ENCODE measurements at places on chromosomes 3 and 15.
A peak's percentile ranks its signal among the peaks of the same experiment; 100 is the strongest.

GRCh38 chr3:177039490-177040274, 157.6 kb downstream of the TBL1XR1 start:
- DNase-seq: no peak
- H3K4me1 ChIP-seq: peaks cover 3% of the 10 kb centered on the region
- H3K27ac ChIP-seq: no peak overlapping the region
- no peaks in the 10 kb centered on the region for H3K36me3 ChIP-seq
- no peaks in the 10 kb centered on the region for H3K27me3 ChIP-seq

GRCh38 chr3:120652281-120652680, 29.8 kb downstream of the HGD start:
- no peaks in the 10 kb centered on the region for H3K36me3 ChIP-seq
- H3K4me1 ChIP-seq: peaks cover 1% of the 10 kb centered on the region
- no peaks in the 10 kb centered on the region for H3K27me3 ChIP-seq
- no peak overlapping the region for H3K27ac ChIP-seq

GRCh38 chr3:25678581-25678980, 13.9 kb upstream of the TOP2B start:
- no peaks in the 10 kb centered on the region for H3K27me3 ChIP-seq
- no peaks in the 10 kb centered on the region for H3K36me3 ChIP-seq
- H3K4me3 ChIP-seq: no peak overlapping the region
- no peak overlapping the region for H3K27ac ChIP-seq
- H3K4me1 ChIP-seq: no peaks in the 10 kb centered on the region

DNA sequence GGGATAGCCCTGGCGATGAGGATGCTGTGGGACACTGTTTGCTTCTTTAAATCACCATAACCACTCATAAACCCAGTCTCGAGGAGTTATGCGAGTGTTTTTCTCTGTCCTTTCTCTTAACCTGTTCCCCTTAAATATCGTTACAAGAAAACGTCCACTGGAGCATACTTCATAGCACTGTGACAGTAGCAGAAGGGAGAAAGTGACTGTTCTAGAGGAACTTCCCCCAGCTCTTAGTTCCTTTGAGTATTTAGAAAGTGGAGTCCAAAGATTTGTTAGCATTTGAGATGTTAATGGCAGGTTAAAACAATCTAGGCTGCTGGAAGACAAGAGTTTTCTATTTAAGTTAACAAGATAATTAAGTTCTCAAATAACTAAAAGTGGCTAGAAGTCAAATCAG, 142.0 kb downstream of the GADL1 start:
- H3K27ac ChIP-seq: no peak overlapping the region
- H3K27me3 ChIP-seq: no peaks in the 10 kb centered on the region
- H3K4me1 ChIP-seq: no peaks in the 10 kb centered on the region
- no peak for DNase-seq
- no peaks in the 10 kb centered on the region for H3K36me3 ChIP-seq

- no peaks in the 10 kb centered on the region for H3K4me1 ChIP-seq
- H3K27ac ChIP-seq: no peak overlapping the region
- no peak for DNase-seq
- no peaks in the 10 kb centered on the region for H3K36me3 ChIP-seq
- H3K4me3 ChIP-seq: no peak overlapping the region
These were observed 14.3 kb upstream of the SLC9C1 start for GRCh38 chr3:112308151-112308911.

DNA sequence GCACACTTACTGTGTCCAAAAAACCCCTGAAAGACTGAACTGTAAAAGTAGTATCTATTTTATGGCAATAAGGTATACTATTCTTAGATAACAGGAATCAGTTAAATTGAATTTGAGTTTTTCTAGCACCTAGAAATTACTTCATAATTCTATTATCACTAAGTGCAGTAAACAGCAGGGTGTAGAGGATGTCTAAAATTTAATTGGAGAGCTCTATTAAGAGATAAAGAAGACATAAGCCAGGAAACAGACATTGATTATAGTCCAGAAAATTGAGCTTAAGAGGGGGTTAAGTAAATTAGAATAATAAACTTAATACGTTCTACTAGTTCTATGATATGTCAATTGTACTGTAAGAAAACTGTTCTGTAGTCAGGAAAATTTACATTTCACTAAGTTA, 403.5 kb upstream of the CBLB start:
- no peak for DNase-seq
- H3K4me1 ChIP-seq: no peaks in the 10 kb centered on the region
- no peak overlapping the region for H3K4me3 ChIP-seq
- H3K27ac ChIP-seq: no peak overlapping the region
- H3K27me3 ChIP-seq: no peaks in the 10 kb centered on the region

DNA sequence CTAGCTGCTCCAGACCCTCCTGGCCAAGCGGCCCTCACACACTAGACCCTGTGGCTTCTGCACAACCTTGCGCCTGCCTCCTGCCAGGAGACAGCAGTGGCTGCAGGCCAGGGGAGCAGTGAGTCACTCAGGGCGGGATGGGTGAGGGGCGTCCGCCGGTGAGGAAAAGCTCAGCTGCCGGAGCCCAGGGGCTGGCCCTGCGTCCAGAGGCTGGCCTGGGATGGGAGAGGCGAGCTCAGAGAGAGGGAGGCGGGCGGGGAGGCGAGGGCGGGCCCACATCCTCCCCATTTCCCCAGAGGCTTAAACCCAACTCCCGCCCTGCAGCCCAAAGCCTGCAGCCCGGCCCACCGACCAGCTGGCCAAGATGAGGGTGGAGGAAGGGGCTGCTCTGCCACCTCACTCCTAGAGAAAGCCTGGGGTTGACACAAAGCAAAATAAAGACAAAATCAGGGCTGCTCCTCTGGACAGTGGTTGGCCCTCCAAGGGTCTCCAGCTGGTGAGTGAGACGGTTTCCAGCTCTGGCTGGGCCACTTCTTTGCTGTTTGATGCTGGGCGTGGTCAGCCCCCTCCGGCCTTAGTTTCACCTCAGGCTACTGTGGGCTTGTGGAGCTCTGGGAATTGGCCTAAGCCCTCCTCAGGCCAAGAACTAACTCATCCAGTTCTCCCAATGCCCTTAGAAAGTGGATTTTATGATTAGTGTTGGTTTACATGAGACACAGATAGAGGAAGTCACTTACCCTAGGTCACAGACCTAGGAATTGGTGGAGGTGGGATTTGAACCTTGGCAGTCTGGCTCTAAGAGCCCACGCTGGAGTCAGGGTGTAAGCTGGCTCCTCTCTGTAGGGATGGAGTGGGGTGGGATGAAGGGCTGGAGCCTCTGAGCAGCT, 50.6 kb downstream of the IQSEC1 start:
- no peaks in the 10 kb centered on the region for H3K36me3 ChIP-seq
- H3K4me1 ChIP-seq: peaks cover 19% of the 10 kb centered on the region
- H3K4me3 ChIP-seq: no peak overlapping the region
- no peaks in the 10 kb centered on the region for H3K27me3 ChIP-seq
- DNase-seq: peak; percentile 88
- H3K27ac ChIP-seq: no peak overlapping the region

GRCh38 chr3:159640225-159640624, 348.4 kb upstream of the IL12A start:
- peaks cover 3% of the 10 kb centered on the region for H3K27me3 ChIP-seq
- DNase-seq: no peak
- H3K4me1 ChIP-seq: no peaks in the 10 kb centered on the region
- no peaks in the 10 kb centered on the region for H3K36me3 ChIP-seq

DNA sequence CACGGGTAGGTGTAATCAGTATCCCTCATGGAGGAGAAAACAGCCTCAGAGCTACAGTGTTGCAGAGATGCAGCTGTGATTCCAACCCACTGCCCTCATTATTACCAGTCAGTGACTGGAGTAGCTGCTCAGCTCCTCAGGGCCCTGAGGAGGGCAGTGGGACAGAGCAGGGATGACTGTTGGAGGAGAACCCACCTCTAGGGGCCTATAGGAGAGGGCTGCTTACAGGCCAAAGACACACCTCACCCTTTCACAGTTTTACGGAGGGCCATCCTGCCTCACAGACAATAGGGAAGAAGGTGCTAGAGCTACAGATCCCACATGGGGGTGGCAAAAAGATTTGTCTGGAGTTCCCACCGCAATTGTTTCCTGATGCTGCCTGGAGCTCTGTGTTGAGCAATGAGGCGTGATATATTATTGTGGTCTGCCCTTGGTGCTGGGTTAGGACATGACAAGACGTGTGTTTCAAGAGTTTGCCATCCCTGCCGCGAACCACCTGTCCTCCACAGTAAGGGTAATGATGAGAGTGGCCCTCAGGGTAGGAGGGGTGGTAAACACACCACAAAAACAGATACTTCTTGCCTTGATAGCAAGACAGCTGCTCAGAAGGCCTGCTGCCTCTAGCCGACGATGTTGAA, 140.5 kb upstream of the TPM1 start:
- no peak overlapping the region for H3K4me3 ChIP-seq
- H3K36me3 ChIP-seq: no peaks in the 10 kb centered on the region
- no peaks in the 10 kb centered on the region for H3K27me3 ChIP-seq
- peaks cover 3% of the 10 kb centered on the region for H3K4me1 ChIP-seq

- H3K4me3 ChIP-seq: no peak overlapping the region
- H3K4me1 ChIP-seq: no peaks in the 10 kb centered on the region
- no peaks in the 10 kb centered on the region for H3K27me3 ChIP-seq
These were observed 356.4 kb downstream of the MFSD1 start for GRCh38 chr3:159158213-159158612.

GRCh38 chr3:191176038-191176785, 22.8 kb upstream of the OSTN start:
- no peaks in the 10 kb centered on the region for H3K36me3 ChIP-seq
- no peak overlapping the region for H3K27ac ChIP-seq
- no peak overlapping the region for H3K4me3 ChIP-seq
- no peaks in the 10 kb centered on the region for H3K27me3 ChIP-seq
- no peak for DNase-seq

DNA sequence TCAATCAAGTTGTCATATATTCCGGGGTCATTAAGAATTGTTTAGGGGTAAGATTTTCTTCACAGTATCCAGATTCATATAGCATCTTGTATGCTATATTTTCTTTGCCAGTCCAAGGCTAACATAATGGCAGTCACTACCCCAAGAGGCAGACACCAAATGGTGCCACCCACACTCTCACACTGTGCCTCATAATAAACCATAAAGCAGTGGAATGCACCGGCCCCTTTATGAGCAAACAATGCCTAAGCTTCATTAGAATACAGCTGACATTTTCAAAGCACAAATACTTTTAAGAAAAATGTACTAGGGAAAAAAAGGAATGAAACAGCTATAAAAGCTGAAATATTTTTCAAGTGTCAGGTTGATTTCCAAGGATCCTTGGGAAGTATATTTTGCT, 121.6 kb downstream of the TFDP2 start:
- DNase-seq: no peak
- peaks cover 1% of the 10 kb centered on the region for H3K4me1 ChIP-seq
- H3K27ac ChIP-seq: no peak overlapping the region
- peak overlapping the region; percentile 37 for H3K4me3 ChIP-seq
- no peaks in the 10 kb centered on the region for H3K27me3 ChIP-seq
- no peaks in the 10 kb centered on the region for H3K36me3 ChIP-seq

GRCh38 chr3:141331377-141332318, 36.7 kb upstream of the ZBTB38 start:
- no peak overlapping the region for H3K27ac ChIP-seq
- no peaks in the 10 kb centered on the region for H3K36me3 ChIP-seq
- no peaks in the 10 kb centered on the region for H3K4me1 ChIP-seq
- H3K4me3 ChIP-seq: no peak overlapping the region
- H3K27me3 ChIP-seq: no peaks in the 10 kb centered on the region
- DNase-seq: no peak

DNA sequence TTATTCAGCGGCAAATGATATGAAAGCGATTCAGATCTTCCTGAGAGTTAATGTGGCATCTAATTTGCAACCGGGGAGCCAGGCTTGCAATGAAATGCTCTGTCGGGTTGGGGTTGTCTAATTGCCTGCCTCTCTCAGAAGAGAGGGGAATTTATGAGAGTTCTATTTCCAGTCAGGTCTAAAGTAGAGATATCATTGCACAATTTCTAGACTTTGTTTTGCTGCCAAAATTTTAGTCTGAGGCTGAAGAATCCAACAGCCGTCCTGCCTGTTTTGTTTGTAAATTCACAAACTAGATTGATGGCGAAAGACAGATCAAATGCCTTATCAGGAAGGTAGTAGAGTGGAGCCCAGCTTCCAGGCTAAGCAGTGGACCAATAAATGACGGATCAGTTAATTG, 610 bp downstream of the LIPC start:
- no peak overlapping the region for H3K27ac ChIP-seq
- H3K4me3 ChIP-seq: no peak overlapping the region
- H3K36me3 ChIP-seq: no peaks in the 10 kb centered on the region
- DNase-seq: no peak
- no peaks in the 10 kb centered on the region for H3K27me3 ChIP-seq

- H3K27me3 ChIP-seq: no peaks in the 10 kb centered on the region
- DNase-seq: no peak
- H3K27ac ChIP-seq: no peak overlapping the region
These were observed 11.6 kb upstream of the TAFA4 start for GRCh38 chr3:68943753-68944500.

DNA sequence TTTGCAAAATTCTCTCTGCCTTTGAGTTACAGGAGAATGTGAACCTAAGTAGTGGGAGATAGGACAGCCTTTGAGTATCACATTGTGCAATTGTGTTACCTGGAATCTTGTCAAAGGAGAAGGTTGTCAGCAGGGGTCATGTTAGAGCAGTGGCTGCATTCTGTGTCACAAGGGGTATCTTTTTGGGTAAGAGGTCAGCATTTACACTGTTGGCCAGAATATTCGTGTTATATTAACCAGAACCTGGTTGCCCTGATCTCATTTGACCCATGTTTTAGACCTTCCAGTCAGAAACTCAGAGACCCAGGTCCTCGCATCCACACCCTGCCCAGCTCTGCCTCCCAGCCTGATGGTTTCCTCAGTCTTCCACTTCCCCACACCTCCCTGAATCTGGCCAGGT, 27.3 kb downstream of the HDC start:
- H3K4me1 ChIP-seq: no peaks in the 10 kb centered on the region
- no peak overlapping the region for H3K27ac ChIP-seq
- no peaks in the 10 kb centered on the region for H3K36me3 ChIP-seq
- no peaks in the 10 kb centered on the region for H3K27me3 ChIP-seq

DNA sequence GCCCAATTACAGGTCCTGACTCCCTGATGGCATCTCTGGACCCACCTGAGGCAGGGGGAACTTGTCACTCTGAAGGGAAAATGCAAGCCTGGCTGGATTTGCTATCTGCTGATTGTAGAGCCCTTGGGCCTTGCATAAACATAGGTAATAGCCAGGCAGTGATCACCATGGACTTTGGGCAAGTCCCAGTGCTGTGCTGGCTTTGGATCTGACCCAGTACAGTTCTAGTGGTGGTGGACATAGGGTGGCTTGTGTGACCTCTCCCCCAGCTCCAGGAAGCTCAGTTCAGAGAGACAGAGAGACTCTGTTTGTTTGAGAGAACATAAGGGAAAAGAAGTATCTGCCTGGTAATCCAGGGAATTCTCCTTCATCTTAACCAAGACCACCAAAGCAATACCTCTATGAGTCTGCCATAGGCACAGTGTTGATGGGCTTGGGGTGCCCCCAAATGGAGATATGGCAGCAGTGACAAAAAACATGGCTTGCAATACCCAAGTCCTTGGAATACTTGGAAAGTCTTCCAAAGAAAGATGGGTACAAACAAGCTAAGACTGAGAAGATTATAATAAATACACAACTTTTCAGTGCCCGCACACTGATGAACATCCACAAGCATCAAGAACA, 348.5 kb downstream of the PYDC2 start:
- no peak overlapping the region for H3K27ac ChIP-seq
- no peaks in the 10 kb centered on the region for H3K36me3 ChIP-seq
- H3K27me3 ChIP-seq: no peaks in the 10 kb centered on the region
- no peak for DNase-seq
- H3K4me1 ChIP-seq: no peaks in the 10 kb centered on the region

- no peaks in the 10 kb centered on the region for H3K36me3 ChIP-seq
- H3K4me1 ChIP-seq: peaks cover 8% of the 10 kb centered on the region
- DNase-seq: peak; percentile 65
- H3K4me3 ChIP-seq: no peak overlapping the region
These were observed 40.3 kb downstream of the EIF4E3 start for GRCh38 chr3:71684757-71685386.

Measured in ovary (tissue), 10 donors.